HS-27A (cell line): ENCODE measurements at places on chromosomes 16 and 17.

DNA sequence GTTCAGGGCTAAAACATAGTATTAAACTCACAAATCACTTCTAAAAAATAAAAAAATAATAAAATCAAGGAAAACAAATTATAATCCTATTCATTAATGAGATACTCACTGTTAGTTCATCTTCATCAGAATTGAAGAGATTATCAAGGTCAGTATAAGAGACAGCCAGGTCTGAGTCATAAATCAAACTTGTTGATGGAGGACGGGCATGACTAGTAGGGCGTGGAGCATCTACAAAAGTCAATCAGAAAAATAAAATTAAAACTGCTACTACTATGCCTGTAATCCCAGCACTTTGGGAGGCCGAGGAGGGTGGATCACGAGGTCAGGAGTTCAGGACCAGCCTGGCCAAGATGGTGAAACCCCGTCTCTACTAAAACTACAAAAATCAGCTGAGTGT lies 59.1 kb upstream of the INTS2 start:
- no peak for DNase-seq

DNA sequence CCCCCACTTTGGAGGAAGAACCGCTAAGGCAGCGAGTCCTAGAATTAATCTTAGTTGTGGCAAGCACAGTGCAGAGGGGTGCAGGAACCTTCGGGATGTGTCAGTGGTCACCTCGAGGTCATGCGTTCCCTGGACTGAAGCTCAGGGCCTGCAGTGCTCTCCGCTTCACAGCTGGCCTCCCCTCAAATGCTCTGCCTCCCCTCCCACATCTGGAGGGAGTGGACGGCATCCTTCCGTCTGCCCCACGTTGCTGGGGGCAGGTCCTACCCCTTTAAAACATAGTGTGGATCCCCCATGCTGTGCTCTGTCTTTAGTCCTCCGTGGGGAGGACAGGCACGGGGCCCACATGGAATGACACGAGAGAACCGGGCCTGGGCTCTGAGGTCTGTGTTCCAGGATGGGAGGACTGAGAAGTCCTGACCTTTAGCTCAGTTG lies 99.5 kb upstream of the CDC42EP4 start:
- no peak for DNase-seq

DNA sequence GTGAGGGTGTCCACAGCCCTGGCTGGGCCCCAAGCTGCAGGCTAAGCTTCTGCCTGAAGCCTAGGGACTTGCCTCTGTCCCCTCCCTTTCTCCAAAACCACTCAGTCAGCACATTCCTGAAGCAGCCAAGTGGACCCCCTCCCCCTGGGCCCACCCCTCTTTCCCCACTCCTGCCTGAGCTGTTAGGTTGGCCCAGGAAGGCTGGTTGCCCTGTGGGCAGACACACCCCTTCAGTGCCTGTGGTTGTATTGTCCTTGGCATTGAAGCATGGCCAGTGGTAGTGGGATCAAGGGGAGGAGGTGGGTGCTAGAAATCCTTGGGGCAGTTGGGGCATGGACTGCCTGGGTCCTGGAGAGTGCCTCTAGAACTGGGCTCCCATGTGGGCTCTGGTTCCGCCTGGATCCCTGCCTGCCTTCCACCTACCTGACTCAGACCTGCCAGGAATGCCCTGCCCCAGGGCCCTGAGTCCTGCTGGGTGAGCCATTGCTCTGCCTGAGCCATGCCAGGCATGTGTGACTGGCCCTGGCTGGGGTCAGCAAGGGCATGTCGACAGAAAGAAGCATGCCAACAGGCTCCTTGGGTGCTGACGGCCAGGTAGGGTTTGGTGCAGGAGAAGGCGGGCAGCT lies 2.1 kb downstream of the TRAF4 start:
- no peak for DNase-seq

- DNase-seq, result no peak
These were observed 23.1 kb downstream of the SREBF1 start for GRCh38 chr17:17813725-17814095.

GRCh38 chr17:60887614-60888028 lies 210.0 kb downstream of the BCAS3 start:
- DNase-seq, result no peak

GRCh38 chr16:52069866-52070265 lies 477.1 kb downstream of the TOX3 start:
- DNase-seq, result no peak

DNA sequence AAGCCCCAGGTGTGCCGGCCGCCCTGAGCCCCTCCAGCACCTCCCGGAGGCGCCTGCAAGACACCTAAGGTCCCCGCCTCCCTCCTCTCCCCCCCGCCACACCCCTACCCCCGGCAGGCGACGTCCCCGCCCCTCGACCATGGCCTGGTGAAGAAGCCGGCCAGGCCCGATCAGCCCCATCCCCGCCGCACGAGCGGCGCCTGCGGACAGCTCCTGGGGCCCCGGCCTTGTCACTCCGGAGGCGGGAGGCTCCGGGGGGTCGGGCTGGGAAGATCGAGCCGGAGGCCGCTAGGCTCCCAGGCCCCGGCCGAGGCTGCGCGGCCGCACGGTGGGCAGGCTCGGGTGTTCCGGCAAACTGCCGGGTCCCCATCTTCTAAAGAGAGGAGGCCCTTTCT lies 405 bp upstream of the ACE start:
- DNase-seq, result no peak

DNA sequence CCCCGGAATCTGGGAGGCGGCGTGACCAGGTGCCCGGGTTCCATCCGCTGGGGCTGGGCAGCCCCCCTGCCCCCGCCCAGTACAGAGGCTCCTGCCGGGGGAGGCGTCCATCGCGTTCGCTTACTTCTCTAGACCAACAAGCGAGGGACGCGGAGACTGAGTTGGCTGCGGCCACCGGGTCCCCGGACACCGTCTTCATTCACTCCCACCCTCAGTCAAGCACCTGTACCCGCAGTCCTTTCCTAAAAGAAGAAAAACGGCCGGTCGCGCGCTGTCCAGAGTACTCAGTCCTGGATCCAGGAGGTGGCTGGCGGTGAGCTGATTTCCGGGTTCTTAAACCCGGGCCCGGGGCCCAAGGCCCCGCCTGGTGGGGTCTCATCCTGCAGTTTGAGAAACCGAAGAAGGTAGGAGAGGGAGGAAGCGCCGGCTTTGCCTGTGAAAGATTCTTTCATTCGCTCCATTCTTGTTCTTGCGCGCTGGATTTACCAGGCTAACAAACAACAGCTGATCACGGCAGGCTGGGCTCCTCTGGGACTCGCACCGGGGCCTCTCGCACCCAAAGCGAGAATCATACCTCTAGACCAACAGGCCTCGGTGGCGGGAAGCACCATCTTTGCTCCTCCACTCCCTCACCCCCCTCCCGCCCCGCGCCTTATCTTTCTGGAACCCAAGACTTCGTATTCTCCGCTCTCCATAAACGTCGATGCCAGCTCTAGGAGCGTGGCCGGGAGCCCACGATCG lies 17.4 kb upstream of the OR1F1 start:
- DNase-seq, result no peak

GRCh38 chr17:4516735-4517134 lies 18.1 kb downstream of the SPNS2 start:
- no peak for DNase-seq

- DNase-seq, result no peak
These were observed 10.4 kb upstream of the ARL2BP start for GRCh38 chr16:57234707-57235092.

GRCh38 chr17:36024106-36024869 lies 6.5 kb upstream of the CCL23 start:
- no peak for DNase-seq

- no peak for DNase-seq
These were observed 18.7 kb upstream of the ADGRG1 start for GRCh38 chr16:57609541-57610401.

DNA sequence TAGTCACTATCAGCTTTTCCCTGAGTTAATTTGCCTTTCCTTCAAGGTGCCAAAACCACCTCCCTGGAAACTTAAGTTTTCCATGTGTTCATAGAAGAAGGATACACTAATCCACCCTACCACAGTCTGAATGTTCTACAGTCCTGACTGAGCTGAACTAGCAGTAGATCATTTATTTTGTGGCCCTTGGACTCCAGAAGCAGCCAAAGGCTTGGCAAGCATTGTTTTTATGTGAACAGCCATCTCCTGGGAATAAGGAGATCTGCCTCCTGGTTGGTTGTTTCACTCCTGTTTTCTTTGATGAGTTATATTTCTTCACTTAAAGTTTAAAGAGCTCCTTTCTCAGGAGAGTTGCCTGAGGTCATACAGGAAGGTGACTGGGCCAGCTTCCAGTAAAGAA lies 634.6 kb upstream of the SOX9 start:
- no peak for DNase-seq

- DNase-seq, result no peak
These were observed 11.7 kb upstream of the TCF25 start for GRCh38 chr16:89861648-89862047.

GRCh38 chr17:50908140-50908859 lies 42.1 kb upstream of the TOB1 start:
- DNase-seq, result no peak

GRCh38 chr17:51256101-51256500 lies 3.7 kb downstream of the MBTD1 start:
- no peak for DNase-seq

- DNase-seq, result no peak
These were observed 85.7 kb downstream of the TIMM22 start for GRCh38 chr17:1082579-1082978.

DNA sequence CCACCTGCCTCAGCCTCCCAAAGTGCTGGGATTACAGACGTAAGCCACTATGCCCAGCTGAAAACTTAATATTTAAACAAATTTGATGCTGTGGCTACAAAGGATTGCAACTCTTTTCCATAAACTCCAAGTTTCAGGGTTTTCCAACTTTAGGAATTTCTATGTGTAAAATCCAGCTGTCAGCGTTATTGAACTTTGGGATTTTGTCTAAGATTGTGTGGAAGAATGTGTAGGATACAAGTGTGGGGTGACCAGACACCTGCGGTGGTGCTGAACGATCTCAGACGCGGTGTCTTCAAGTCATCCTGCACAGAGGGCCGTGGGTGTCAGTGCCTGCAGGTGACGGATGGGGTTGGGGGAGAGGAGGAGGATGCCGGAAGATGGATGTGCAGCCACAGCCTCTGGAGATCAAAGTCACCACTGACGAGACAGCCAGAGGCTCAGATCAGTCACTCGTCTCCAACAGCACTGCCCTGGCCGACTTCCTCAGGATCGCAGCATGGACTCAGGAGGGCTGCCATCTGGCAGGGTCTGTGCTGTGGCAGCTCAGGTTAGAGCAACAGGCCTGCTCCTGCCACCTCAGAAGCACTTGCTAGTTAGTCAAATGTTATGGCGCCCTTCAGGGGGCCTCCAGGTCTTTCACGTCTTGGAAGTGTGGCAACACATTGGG lies 13.0 kb downstream of the ACSF3 start:
- DNase-seq, result no peak

DNA sequence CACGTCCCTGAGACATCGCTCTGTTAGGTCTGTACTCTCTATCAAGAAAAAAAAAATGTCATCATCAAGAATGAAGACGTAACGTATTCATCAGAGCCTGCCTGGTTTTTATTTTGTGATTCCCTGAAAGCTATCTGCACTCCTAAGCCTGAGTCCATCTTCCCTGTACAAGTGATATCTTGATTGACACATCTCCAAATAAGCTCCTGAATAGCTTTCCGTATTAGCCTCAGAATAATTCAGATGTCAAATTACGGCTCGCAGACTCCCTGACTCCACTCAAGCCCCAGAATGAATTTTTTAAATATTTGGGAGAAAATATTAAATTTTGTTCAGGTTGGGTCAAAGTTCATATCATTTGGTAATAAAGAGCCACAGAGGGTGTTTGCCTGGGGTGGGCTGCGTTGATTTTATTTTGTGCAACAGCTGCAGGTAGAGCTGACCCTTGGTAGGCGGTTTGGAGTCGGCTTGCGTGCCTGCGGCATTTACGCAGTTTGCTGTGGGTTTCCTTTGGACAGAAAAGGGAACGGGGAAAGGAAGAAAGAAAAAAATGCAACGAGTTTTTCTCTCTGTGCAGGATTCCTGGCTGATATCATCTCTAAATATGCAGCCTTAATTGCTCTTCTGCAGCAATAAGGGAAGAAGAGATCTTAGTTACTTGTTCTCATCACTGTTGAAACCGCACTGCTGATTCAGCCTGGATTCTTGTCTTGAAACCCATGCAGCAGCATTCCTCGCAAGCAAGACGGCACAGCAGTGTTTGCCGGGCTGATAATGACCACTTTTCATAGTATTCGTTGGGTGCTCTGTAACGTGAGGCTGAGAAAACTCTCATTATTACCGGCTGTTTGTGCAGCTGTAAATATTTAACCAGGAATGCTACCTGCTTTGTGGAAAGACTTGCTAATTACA lies 114.7 kb downstream of the IRX3 start:
- DNase-seq, result no peak

DNA sequence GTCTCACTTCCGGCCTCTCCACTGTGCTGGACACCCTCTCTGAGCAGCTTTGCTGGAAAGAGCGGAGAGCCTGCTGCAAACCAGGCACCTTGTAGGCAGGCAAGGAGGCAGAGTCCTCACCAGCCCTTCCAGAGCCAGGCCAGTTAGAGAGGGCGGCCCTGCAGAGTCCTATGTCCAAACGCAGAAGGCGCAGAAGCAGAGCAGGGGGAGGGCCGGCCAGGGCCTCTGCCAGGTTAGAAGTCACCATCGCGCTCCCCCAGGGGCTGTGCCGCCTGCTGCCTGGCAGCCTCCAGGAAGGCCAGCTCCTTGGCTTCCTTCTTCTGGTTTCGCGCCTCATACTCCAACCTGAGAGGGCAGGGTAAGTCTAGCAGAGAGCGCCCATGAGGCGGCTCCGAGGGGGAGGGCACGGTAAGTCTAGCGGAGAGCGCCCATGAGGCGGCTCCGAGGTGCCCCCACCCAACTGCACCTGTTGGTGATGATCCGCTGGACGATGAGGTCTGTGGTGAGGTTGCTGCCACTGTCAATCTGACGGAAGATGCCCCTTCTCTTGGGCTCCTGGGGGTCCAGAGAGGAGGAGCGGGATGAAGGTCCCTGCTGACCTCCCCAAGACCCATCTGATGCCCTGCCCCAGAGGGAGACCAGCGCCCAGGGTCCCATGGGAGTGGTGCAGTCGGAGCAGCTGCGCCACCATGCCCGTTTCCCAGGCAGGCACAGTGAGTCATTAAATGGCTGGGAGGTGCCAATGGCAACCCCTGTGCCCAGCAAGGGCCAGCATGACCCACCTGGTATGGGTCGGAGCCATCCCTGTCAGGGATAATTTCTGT lies 2.8 kb downstream of the NPB start:
- DNase-seq, result no peak

DNA sequence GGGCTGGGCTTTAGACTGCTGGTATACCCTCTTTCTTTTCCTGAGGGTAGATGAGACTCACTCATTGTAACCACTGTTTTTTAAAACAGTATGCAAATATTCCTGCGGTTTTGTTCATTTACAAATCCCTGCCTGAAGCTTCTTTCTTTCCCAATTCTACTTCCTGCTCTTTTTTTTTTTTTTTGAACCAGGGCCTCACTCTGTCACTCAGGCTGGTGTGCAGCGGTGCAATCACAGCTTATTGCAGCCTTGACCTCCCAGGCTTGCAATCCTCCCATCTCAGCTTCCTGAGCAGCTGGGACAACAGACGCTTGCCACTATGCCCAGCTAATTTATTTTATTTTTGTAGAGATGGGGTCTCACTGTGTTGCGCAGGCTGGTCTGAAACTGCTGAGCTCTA lies 8.0 kb upstream of the SULT1A1 start:
- DNase-seq, result no peak

GRCh38 chr16:13883881-13884280 lies 36.1 kb upstream of the ERCC4 start:
- no peak for DNase-seq

- no peak for DNase-seq
These were observed 1494.0 kb upstream of the CDH8 start for GRCh38 chr16:63530208-63530607.

GRCh38 chr17:78535273-78536197 lies 41.7 kb downstream of the DNAH17 start:
- no peak for DNase-seq
